Osteocyte (in vitro differentiated cells): ENCODE measurements at places on chromosomes 6 and 20.
A peak's percentile ranks its signal among the peaks of the same experiment; 100 is the strongest.

- DNase-seq, result no peak
Measured at GRCh38 chr6:66226109-66226508, 519.1 kb upstream of the EYS start.

- peak; percentile 89 for DNase-seq
Measured at GRCh38 chr20:50191544-50192363, 1.1 kb downstream of the CEBPB start.

DNA sequence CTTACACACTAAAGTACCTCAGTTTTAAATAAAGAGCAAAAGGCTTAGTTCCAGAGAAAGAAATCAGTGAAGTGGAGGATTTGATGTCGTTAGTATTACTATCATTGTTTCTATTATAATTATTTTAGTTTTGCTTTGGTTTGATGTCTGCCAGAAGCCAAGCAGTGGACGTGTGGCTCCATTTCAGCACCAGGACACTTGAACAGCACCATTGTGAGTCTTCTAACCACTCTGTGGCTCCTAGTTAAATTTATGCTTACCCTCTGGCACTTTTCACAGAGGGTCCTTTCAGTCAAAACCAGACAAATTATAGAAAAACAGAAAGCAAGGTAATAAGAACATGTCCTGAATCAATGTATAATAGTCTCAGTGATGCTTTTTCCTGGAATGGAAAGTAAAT is 3.4 kb downstream of the COL9A1 start:
- DNase-seq, result no peak

DNA sequence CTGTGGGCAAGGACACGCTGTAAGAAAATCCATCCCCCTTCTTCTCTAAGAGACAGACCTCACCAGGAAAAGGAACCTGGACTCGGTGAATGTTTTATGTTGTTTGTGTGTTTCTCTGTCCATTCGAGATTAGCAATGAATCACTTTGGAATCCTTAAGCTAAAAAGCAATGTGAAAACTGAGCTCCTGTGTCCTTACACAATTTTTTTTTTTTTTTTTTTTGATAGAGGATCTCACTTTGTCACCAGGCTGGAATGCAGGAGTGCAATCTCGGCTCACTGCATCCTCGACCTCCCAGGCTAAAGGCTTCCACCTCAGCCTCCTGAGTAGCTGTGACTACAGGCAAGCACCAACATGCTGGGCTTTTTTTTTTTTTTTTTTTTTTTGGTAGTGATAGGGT is 32.1 kb downstream of the BFSP1 start:
- peak; percentile 13 for DNase-seq

DNA sequence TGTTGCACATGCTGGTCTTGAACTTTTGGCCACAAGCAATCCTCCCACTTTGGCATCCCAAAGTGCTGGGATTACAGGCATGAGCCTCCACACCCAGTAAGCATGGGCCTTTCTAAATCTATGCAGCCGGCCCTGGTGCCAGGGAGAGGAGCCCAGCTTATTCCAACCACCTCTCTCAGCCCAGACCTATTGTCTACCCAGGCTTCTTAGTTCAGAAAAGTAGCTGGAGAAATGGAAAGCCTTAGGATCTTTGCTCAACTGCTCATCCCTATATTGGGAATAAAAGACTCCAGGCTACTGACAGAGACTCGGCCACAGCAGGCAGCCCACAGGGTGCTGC is 7.8 kb upstream of the PCIF1 start:
- no peak for DNase-seq

DNA sequence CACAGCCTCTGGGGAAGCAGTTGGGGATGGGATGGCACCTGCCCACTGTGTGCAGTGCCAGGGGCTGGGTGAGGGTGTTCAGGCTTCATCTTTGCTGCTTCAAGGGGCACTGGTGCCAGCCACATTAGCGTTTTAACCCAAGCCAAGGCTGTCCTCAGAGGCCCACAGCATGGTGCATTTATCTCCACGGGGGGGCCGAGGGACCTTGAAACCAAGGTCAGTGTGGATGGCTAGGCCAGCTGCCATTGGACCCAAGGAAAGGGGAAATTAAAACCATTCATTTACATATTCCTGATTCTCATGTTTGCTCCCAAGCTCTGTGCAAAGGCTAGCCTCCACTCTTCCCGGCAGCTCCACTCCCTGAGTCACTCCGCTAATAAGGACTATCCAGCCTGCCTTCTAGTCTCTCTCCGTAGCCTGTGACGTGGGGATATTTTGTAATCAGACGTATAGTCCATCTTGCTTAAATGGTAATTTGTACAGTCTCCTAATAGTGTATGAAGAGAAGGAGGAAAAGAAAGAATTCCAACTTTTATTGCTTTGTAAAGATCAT is 197.1 kb downstream of the CDH4 start:
- DNase-seq, result peak; percentile 79

- no peak for DNase-seq
Measured at GRCh38 chr6:16244869-16245451, 6.6 kb downstream of the GMPR start.

- no peak for DNase-seq
Measured at GRCh38 chr20:56826306-56826704, 197.2 kb downstream of the TFAP2C start.

DNA sequence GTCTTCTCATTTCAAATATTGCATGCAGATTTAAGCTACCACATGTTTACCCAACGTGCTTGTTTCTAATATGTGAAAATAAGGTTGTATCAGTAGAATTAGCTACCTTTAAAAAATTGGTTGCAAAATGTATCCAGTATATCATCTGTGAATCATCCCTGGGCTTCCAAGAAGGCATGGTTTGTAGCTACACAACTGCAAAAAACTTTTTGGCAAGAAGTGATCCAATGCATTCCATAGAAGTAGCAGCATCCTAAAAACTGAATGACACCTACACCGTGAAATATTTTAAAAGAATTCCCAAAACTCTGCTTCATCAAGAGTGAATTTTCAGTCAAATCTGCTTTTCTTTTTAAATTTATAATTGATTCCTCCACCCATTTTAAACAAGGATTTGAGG is 89.1 kb downstream of the AIG1 start:
- DNase-seq, result no peak

DNA sequence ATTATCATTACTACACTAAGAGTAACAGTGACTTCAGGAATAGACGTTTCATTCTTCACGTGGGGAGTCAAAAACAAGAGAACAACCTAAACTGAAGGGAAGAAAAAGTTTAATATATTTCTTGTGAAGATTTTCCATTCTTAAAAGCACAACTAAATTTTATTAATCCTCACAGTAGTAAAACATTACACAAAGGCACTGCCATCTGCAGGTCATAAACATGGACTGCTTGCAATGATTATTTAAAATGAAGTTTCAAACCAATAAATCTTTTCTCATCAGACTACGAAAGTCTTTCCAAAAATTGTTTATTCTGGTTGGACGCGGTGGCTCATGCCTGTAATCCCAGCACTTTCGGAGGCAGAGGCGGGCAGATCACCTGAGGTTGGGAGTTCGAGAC is 2.6 kb downstream of the NCOA5 start:
- no peak for DNase-seq

GRCh38 chr6:153108315-153108714 is 22.8 kb downstream of the RGS17 start:
- no peak for DNase-seq

DNA sequence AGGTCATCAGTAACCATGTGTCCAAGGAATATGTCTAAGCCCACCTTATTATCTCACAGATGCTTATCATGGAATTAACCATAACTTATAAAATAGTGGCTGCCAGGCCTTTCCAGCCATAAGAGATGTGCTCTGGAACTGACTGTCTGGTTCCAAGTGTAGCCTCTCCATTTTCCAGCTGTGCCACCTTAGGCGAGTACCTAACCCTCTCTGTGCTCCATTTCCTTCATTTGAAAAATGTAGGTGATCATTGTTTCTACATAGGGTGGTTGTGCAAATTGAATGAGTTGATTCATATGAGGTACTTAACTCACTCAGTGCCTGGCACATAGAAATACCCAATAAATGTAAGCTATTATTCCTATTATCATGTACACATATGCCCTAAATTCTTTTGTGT is 102.5 kb upstream of the IYD start:
- DNase-seq, result no peak

- no peak for DNase-seq
Measured at GRCh38 chr6:84249724-84250123, 22.3 kb upstream of the CEP162 start.

- DNase-seq, result no peak
Measured at GRCh38 chr6:135004399-135004798, 50.2 kb downstream of the HBS1L start.

DNA sequence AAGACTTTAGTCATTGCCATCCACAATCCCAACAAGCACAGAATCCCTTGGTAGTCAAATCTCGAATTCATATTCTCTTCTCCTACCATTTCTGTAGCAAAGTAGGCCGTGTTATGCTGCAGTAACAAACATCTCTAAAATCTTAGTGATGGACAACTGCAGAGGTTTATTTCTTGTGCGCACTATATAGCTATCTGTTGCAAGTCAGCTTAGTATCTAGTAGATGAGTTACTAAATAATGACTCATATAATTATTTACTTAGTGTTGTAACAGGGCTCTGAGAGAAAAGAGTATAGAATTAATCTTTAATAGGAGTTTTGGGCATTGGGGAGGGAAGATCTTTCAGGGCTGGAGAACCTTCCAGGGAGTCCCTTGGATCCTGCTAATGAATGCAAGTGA is 73.3 kb downstream of the CAP2 start:
- no peak for DNase-seq

DNA sequence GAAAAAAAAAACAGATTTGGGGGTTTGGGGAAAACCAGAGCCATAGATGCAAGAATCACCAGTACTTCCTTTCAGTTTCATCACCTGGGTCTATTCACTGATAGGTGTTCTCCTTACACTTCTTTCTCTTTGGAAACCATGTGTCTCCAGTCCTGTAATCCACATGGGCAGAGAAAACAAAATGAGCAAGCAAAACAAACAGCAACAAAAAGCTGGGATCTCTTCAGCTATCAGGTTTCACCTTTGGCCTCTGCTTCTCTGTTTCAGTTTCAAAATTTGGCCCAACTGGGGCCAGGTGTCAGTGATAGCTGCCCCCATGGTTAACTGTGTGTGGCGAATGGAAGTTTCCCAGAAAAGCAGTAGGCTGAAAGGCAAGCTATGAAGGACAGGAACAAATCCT is 220.0 kb upstream of the THBS2 start:
- no peak for DNase-seq

- no peak for DNase-seq
Measured at GRCh38 chr6:4637691-4638433, 138.3 kb upstream of the CDYL start.
